HS-5 (cell line): ENCODE measurements at places on chromosomes 4 and X.

GRCh38 chr4:20251796-20252655 lies at the start of gene SLIT2:
SLIT2 (plus strand) TSS chr4:20251905; CDS start chr4:20253816, 1,911 bp downstream.
- DNase-seq, result no peak

GRCh38 chrX:155115174-155115819 lies 44.0 kb downstream of the BRCC3 start:
- DNase-seq, result no peak

- DNase-seq, result no peak
These were observed 224.7 kb upstream of the DCAF8L1 start for GRCh38 chrX:28205905-28206304.

GRCh38 chr4:173145131-173145530 lies 23.5 kb upstream of the GALNT7 start:
- DNase-seq, result no peak

- DNase-seq, result no peak
These were observed 28.5 kb downstream of the GBA3 start for GRCh38 chr4:22721204-22721603.

DNA sequence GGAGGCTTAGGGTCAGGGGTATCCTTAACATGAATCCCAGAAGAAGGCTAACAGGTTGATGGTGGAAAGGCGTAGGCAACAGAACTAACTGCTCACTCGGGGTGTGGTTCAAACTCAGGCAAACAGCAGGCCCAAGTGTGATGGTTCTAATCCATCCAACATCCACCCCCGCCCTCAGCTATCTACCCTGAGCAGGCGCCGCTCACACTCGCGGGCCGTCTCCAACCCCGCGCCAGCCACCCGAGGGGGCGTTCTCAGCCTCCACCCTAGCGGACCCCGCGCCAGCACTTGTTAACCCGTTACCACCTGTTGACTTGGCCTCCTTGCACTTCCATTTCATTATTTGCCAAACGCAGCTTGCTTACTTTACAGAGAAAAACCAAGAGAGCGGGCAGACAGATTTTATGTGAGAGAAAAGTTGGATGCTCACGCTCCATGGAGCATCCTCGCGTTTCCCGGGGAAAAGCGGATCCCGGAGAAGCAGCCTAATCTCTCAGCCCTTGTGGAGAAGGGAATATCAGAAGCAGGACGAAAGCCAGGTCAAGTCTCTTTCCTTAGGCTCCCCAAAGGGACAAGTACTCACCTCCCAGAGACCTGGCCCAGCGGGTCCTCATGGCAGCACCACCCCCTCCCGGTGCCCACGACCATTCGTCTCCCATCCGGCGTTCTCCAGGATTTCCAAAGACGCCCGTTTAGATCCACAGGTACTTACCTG lies 773 bp downstream of the SNCA start:
- DNase-seq, result no peak

DNA sequence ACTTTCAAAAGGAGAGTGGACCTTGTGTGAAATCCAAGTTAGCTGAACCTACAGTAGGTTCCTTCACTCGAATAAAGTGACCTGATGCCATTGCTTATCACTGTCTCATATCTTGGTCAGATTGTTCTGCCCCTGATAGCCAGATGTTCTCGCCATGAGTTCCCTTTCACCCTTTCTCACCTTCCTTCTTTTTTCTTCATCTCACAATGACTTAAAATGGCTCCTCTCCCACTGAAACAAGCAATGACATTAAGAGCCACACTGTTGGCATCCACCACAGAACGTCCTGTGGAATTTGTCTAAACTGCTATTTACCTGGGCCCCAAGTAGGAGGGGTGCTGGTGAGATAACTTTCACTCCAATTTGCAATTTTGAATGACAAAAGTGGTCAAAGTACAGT lies 227.6 kb upstream of the PPP1R2C start:
- no peak for DNase-seq

- DNase-seq, result no peak
These were observed 1.2 kb upstream of the QDPR start for GRCh38 chr4:17512973-17513665.

DNA sequence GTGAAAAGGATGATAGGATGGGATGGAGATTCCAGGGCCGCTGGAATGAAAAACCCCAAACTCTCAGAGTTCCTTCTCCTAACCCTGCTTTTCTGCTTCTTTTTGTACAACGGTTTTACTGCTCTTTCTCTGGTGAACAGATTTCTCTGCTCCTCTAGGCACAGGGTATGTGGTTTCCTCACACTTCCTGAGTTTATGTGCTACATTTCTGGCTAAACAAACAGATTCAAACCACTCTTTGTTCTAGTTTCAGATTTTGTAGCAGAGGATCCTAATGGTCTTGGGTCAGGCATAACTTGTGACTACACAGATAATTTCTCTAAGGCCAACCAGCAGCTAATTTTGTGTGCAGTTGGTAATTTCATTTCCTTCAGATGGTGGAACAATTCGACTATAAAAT lies 52.6 kb downstream of the OSTC start:
- DNase-seq, result no peak

DNA sequence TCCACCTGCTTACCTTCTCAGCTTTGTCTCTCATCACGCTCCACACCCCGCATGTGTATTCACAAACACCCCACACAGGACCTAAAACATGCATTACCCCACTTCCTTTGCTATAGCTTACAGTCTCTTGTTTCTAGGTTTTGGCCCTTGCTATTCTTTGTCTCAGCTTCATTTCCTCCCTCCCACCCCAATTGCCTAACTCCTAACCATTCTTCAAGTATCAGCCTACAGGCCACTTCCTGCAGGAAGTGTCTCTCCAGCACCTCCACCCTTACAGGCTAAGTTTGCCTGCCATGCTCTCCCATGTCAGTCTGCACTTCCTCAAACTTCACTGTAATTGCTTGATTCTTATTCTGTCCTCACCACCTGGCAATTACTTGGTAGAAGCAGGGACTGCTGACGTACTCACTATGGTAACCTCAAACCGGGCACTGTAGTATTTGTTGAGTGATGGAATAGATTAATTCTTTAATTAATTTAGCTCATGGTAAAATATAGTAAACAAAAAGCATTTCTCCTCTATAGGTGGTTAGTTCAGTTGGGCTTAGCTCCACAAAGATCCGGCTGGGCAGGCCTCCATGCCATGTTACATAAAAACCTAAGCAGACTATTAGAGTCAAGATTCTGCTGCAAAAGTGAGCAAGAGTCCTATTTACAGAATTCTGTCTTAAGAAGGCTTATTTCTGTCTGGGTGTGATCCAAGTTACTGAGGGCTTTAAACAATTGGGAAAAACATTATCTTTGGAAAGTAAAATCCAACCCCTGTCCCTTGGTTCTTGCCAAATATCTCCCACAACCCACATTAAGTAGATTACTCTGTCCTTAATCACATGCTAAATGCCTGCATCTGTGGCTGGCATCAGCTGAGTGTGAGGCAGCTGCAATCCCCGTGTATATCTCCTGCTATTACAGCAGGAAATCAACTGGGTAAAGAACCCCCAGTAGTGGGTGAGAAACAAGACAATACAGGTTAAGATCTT lies 124.7 kb upstream of the CPEB2 start:
- DNase-seq, result no peak

DNA sequence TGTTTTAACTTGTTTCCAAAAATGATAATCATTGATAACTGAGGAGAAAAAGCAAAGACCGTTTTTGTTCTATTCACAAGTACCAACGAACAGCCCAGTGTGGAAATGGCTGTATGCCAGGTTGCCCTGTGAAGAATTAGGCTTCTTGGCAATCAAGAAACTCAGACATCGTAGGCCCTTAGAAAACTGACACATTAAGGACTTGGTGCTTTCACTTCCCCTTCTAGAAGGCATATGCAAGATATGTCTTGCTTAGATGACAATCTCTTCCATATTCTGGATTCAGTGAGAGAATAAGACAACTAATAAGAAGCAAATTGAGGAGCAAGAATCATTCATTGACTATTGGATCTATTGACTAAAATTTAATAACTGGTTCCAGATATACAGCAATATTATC lies 56.6 kb downstream of the ANAPC10 start:
- no peak for DNase-seq

GRCh38 chr4:24024157-24024556 lies 134.3 kb upstream of the PPARGC1A start:
- no peak for DNase-seq

DNA sequence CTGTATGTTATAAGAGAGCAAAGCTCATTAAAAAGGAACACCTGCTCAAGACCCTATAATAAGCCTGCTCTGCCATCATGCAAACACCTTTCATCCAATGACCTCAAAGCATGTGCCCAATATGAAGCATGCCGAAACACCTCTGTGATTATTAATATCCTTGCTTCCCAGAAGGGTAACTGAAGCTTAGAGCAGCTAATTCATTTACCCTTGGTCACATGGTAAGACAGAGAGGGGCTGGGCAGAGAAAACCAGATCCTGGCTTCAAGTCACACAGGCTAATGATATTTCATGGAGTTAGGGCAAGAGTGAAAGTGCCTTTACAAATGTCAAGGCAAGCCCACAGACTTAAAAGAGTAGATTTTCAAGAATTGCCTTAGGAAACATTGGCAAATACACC lies 5.6 kb downstream of the AMOT start:
- no peak for DNase-seq

DNA sequence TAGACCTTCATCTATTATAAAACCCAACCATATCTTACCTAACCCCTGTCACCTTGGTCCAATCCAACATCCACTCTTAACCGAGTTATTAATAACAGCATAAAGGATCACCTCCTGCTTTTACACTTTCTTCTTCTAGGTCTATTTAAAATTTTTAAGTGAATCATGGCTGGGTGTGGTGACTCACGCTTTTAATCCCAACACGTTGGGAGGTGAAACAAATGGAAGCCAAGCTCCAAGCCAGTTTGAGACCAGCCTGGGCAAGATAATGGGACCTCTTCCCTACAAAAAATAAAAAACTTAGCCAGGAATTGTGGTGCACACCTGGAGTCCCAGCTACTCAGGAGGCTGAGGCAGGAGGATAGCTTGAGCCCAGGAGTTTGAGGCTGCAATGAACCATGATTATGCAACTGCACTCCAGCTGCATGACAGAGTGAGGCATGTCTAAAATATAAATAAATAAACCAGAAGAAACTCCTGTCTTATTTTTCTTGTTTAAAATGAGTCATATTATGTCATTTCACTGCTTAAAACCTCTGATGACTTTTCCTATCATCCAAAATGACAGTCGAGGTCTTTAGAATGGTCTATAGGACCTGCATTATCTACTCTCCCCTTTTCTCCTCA lies 188.4 kb downstream of the GASK1B start:
- DNase-seq, result no peak

GRCh38 chrX:48794911-48795515 lies 6.9 kb upstream of the HDAC6 start:
- DNase-seq, result peak; percentile 49

- no peak for DNase-seq
These were observed 1499.9 kb downstream of the PCDH18 start for GRCh38 chr4:136032391-136032790.

DNA sequence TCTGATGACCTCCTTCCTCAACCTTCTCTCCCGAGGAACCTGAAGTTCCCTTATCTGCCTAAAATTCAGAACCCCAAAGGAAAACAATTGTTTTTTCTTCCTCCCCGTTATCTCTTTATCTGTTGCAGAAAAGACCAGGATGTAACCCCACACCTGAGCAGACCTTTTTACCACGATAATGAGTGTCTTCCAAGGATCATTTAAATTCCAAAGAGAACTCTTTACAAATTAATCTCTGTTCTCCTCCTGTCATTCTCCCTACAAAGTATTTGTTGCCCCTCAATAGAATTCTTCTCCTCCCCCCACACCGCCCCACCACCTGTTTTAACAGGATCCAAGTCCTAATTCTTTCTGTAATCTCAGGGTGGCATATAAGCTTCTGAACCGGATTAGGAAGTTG lies 78.5 kb upstream of the NLGN4X start:
- DNase-seq, result no peak

- no peak for DNase-seq
These were observed 2.8 kb downstream of the TMEM271 start for GRCh38 chr4:573122-573892.

GRCh38 chr4:3290889-3291321 lies 1.9 kb upstream of the RGS12 start:
- DNase-seq, result no peak

DNA sequence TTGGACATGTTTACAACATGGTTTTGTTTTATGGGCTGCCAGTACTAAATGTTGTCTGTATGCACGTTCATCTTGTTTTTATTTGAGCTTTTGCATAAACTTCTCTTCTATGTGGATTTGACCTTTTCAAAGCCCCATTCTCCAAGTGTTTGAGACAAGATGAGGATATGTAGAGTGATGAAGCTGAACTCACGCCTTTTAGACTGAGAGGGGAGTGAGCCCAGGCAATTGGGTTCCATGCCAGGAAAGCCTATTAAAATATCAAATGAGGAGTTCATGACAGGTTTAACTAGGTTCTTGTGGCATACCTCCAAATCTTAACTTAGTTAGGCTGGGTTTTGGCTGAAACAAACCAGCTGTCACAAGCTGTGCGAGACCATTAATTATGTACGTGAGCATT lies 170.4 kb upstream of the LDB2 start:
- no peak for DNase-seq

GRCh38 chrX:3549411-3549911 lies 164.0 kb downstream of the PRKX start:
- DNase-seq, result peak; percentile 4

DNA sequence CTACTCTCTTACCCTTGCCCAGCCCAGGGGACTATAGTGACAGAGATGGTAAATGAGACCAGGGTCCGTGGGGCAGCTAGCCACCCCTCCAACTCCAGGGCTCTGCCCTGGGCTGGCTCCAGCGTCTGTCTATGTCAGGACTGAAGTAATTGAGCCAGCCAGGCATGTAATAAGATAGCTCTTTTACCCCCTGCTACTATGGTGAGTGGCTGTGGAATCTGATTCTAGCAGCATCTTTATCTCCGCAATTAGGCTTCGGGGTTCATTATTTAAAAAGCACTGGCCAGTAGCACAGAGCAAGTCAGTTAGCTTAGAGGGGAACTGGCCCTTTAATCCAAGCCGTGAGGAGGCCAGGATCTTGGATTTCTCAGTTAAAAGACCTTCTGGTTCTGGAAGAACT lies 123.3 kb upstream of the RAI2 start:
- DNase-seq, result no peak

- DNase-seq, result no peak
These were observed 473.3 kb upstream of the ADGRL3 start for GRCh38 chr4:60726779-60727178.

- DNase-seq, result no peak
These were observed 19.6 kb upstream of the PBDC1 start for GRCh38 chrX:76153221-76153620.
